ENCODE measurements at places on chromosomes 1 and 21. TPM values are rescaled to one million over a fixed set of nuclear protein-coding genes. Genes with fewer than 3 reads are reported as not detected.

- no peak for DNase-seq
Measured at GRCh38 chr1:86997538-86997937, 83.1 kb downstream of the HS2ST1 start.

- no peak for DNase-seq
Measured at GRCh38 chr1:178543290-178543607, 30.3 kb downstream of the TEX35 start.

- no peak for DNase-seq
Measured at GRCh38 chr1:204647114-204647804, 38.3 kb downstream of the LRRN2 start.

DNA sequence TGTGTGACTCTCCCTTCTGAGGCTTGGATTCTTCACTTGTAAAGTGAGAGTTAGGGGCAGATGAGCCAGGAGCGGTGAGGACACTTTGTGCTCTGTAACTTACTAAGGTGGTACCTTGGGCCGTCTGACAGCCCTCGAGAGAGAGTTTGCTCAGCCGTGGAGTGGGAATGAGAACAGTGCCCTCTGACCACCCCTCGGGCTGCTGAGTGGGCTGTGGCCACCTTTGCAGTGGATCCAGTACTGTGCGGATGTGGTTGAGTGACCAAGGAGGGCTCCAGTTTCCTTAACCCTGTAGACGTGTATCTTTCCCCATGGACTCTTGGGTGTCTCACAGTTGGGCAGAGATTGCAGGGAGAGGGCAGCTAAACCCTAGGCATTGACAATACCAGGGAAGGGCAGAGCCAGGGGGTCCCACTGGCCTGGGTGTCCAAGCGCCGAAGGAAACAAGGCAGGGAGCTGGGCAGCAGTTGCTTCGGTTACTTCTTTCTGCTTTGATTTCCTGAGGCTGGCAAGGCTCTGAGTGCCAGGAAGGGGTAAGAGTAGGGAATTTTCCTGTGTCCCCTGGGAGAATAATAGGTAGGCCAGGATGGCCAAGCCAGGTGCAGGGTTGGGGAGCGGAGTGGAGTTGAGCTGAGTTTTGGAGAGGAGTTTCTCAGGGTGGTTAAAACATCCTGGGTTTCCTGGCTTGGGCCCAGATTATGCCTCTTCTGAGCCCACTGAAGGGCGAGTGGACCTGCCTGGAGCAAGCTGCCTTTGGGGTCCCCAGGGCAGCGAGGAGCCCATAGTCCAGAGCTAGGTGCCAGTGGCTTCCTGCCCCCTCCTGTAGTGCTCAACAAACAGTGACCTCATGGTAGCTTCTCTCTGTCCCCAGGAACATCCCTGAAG lies 27.6 kb downstream of the HMGCS2 start:
- no peak for DNase-seq

GRCh38 chr21:44065428-44065827 lies 41.8 kb upstream of the PWP2 start:
- no peak for DNase-seq

Gene TTC39A
- total RNA-seq, result 24.1 TPM

- peak; percentile 77 for DNase-seq
Measured at GRCh38 chr1:55277377-55278130, 62.4 kb upstream of the USP24 start.

DNA sequence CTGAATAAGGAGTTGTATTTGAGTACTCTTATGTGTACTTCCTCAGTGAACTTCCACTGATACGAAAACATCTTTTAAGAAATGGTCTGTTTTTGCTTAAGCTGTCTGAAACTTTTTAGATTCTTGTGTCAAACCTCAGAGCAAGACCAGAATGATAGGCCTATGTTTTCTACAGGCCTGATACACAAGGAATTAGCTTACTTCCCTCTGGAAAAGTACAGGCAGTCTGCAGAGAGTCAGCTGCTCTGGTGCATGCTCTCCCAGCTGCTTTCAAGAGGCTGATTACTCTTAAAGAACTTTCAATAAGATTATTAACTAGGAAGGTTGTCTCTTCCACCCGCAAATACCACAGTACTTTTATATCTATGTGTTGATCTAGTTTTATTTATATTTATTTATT lies 9.5 kb downstream of the SNX27 start:
- no peak for DNase-seq

DNA sequence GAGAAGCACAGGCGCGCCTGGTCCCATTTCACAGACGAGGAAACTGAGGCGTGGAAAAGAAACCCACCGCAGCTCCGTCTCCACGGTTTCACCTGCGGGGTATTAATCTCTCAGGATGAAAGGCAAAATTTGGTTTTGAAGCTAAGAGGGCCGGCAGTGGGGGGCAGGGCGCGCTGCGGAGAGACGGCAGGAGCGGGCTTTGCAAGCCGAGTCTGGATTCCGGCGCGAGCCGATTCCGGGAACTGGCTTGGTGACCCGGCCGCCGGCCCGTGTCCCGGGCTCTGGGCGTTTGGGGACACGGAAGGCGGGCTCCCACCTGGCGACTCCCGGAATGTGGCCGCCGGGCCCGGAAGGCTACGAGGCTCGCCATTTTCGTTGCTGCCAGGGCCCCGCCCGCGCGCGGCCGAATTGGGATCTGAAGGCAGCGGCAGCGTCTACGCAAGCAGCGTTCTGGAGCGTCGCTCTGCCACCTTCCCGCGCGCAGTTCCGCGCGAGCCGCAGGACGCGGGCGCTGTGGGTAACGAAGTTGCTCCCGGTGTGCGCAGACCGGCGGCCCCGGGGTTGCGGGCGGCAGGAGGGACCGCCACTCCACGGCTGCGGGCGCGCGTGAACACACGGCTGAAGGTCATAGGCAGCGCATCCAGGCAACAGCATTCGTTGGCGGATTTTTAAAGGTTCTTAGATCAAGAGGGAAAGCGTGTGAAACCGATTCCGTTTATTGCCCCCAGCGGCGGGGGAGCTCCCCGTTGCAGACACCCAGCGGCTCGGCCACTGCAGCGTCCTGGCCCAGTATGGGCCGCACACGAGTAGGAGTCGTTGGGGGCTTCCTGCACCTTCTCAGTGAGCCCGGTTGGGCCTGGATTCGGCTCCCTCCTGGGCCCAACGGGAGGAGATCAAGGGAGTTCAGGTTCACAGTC lies 5.4 kb upstream of the PRDM16 start:
- peak; percentile 11 for DNase-seq

GRCh38 chr1:28265577-28265976 lies 6.3 kb downstream of the SESN2 start:
- DNase-seq, result no peak

Gene ILDR2
- total RNA-seq, result 8.7 TPM

GRCh38 chr1:169574336-169574735 lies 11.9 kb downstream of the F5 start:
- DNase-seq, result no peak

Gene THEMIS2
- 3.3 TPM for total RNA-seq

- DNase-seq, result no peak
Measured at GRCh38 chr1:246528933-246529731, 22.1 kb upstream of the SMYD3 start.

- no peak for DNase-seq
Measured at GRCh38 chr1:202247104-202247503, 53.5 kb downstream of the LGR6 start.

DNA sequence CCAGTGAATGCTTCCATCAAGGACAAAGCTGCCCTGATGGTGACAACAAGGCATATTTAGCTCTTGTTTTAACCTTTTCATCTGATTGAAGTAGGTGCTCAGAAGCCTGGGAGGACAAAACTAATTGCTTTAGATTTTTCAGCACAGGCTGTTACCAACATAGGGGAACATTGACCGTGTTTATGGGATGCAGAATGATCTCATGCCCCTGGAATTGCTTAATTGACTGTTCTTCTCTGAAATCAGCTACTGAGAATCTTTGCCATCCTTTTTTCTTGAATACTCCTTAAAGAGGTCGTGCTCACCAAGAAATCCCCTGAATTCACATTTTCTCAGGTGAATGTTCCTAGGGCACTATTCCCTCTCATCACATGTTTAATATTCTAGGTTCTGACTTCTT lies 95.9 kb upstream of the CCDC190 start:
- DNase-seq, result no peak

- no peak for DNase-seq
Measured at GRCh38 chr1:11839727-11840705, 7.6 kb downstream of the NPPA start.

GRCh38 chr1:184695023-184695422 lies 59.6 kb downstream of the EDEM3 start:
- no peak for DNase-seq
